ENCODE measurements at places on chromosomes 1 and 21. TPM values are rescaled to one million over a fixed set of nuclear protein-coding genes. Genes with fewer than 3 reads are reported as not detected.
A peak's percentile ranks its signal among the peaks of the same experiment; 100 is the strongest.

The ATAD3B gene
- total RNA-seq = 190 TPM

DNA sequence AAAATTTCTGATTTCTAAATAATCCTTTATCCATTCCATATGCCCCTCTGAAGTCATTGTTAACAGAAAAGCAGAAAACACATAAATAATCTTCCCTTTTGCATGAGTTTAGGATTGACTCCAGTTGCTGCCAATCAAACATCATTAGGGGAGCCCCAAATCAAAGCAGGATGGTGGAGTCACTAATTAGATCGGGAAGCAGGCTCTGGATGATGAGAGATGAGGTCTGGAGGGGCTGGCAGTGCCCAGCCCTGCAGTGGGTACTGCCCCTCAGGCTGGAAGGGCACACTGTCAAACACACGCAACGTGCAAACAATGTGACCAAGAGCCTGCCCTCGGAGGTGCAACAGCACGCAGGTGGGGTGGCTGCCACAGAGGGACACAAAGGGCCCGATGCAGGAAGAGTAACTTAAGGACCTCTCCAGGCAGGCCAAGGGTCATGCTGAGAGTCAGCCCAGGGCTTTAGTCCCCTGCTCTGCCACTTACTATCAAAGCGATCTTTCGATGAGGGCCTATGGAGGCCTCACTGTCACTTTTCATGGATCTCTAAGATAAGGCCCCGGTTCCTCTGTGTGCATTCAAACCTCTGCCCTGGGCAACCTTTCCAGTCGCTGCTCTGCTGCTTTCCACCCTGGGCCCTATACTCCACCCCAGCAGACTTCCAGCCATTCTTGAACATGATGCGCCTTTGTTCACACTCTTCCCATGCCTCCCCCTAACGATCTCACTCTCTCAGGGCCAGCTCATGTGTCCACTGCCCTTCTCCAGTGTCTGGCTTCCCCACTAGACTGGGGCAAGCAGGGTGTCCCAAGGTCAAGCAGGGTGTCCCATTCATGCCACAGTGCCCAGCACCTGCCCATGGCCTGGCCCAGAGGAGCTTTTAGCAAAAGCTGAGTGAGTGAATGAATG lies 98.9 kb downstream of the DMRTB1 start:
- DNase-seq = no peak
- H3K4me1 ChIP-seq = no peaks in the 10 kb centered on the region

- no peaks in the 10 kb centered on the region for H3K27me3 ChIP-seq
- H3K27ac ChIP-seq = no peak overlapping the region
- no peaks in the 10 kb centered on the region for H3K36me3 ChIP-seq
- H3K4me3 ChIP-seq = no peak overlapping the region
- no peak for DNase-seq
Measured at GRCh38 chr21:25939396-25939761, 204.6 kb downstream of the GABPA start.

DNA sequence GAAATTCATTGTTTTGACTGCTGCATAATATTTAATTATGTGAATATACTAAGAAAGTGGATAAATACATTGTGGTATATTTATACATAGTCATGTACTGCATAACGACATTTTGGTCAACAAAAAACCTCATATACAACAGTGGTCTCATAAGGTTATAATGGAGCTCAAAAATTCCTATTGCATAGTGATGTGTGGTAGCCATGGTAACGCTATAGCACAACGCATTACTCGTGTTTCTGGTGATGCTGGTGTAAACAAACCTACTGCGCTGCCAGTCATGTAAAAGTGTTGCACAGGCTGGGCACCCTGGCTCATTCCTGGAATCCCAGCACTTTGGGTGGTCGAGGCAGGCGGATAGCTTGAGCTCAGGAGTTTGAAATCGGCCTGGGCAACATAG lies 52.6 kb upstream of the NHLH2 start:
- H3K36me3 ChIP-seq = no peaks in the 10 kb centered on the region
- no peak overlapping the region for H3K27ac ChIP-seq
- H3K4me1 ChIP-seq = no peaks in the 10 kb centered on the region
- H3K4me3 ChIP-seq = no peak overlapping the region
- DNase-seq = no peak
- peaks cover 13% of the 10 kb centered on the region for H3K27me3 ChIP-seq

DNA sequence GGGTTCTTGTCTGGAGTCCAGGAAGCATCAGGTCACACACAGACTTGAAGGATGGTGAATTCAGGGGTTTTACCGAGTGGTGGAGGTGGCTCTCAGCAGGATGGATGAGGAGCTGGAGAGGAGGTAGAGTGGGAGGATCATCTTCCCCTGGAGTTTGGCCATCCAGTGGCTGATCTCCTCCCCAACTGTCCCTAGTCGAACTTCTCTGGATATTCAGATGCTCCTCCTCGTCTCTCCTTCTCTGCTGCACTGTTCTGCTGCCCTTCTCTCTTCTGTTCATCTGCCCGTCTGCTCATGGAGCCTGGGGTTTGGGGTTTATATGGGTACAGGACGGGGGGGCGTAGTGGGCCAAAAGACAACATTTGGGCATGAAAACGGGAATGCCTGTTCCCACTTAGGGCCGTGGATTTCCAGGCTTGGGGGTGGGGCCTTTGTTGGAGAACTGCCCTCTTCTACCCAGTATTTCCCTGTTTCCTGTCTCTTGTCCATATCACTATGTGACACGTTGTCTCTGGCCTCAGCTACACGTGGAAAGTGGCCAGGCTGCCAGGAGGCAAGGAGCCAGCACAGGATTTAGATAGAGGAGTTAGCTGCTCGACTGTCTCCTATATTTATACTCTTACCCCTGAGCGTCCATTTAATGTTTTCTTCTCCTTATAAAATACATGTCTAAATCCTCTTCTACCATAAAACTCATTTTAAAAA lies 76.7 kb downstream of the SIPA1L2 start:
- H3K27me3 ChIP-seq = no peaks in the 10 kb centered on the region
- H3K27ac ChIP-seq = no peak overlapping the region
- H3K36me3 ChIP-seq = no peaks in the 10 kb centered on the region
- H3K4me1 ChIP-seq = no peaks in the 10 kb centered on the region

- H3K4me3 ChIP-seq = no peak overlapping the region
- H3K27ac ChIP-seq = no peak overlapping the region
- peaks cover 14% of the 10 kb centered on the region for H3K4me1 ChIP-seq
- H3K36me3 ChIP-seq = peaks cover 77% of the 10 kb centered on the region
Measured at GRCh38 chr1:223765036-223765718, 52.8 kb downstream of the CAPN2 start.

GRCh38 chr21:22827422-22827821 lies 1829.2 kb downstream of the NCAM2 start:
- no peak for DNase-seq
- H3K4me3 ChIP-seq = no peak overlapping the region
- no peaks in the 10 kb centered on the region for H3K27me3 ChIP-seq

DNA sequence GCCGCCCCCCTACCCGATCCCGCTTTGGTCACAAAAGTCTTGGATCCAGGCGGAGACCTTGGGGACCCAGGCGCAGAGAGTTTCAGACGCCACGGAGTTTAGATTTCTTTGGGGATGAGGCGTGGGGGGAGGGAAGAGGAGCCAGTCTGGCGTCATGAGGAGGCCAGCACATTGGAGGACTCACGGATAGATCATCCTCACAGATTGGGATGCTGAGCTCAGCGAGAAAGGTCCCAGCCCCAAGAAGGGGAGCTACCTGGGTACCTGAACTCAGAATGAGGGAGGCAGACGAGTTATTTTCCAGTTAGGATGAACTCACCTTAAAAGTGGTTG lies 393 bp downstream of the ELAPOR1 start:
- peaks cover 28% of the 10 kb centered on the region for H3K27me3 ChIP-seq
- no peak overlapping the region for H3K27ac ChIP-seq
- no peaks in the 10 kb centered on the region for H3K36me3 ChIP-seq
- H3K4me3 ChIP-seq = peak overlapping the region; percentile 59
- DNase-seq = no peak

GRCh38 chr1:63723602-63724001 lies 50.2 kb upstream of the ROR1 start:
- peak overlapping the region; percentile 25 for H3K27ac ChIP-seq
- DNase-seq = peak; percentile 47
- no peaks in the 10 kb centered on the region for H3K27me3 ChIP-seq
- peaks cover 24% of the 10 kb centered on the region for H3K4me1 ChIP-seq

DNA sequence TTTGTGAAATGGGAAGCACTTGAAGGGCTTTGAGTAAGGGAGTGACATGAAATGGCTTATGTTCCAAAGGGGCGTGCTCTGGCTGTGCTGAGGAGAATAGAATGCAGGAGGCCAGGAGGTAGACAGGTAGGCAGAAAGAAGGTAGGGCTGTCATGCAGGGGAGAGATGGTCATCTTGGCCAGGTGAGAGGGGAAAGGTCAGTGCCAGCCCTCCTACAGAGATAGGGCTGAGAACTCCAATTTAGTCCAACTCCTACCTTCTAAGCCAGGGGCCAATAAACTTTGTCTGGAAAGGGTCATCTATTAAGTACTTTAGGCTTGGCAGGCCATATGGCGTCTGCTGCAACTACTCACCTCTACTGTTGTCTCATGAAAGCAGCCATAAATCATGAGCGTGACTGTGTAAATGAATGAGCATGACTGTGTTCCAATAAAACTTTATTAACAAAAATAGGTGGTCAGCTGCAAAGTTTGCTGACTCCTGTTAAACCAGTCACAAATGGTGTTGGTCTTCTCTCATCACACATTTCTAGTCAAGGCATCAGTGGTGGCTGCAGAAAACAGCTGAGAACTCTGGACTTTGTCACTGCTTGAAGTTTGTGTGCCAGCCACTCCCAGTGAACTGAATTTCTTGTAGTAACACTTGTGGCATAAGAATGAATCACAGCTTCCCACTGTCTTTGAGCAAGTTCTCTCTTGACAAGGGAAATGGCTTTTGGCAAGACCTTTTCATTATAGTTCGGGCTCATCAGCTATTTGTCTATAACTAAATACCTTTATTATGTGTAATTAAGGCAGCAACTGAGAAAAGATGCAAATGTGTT lies 32.0 kb upstream of the CD2 start:
- DNase-seq = peak; percentile 25
- H3K27ac ChIP-seq = no peak overlapping the region
- H3K4me3 ChIP-seq = no peak overlapping the region
- no peaks in the 10 kb centered on the region for H3K36me3 ChIP-seq

DNA sequence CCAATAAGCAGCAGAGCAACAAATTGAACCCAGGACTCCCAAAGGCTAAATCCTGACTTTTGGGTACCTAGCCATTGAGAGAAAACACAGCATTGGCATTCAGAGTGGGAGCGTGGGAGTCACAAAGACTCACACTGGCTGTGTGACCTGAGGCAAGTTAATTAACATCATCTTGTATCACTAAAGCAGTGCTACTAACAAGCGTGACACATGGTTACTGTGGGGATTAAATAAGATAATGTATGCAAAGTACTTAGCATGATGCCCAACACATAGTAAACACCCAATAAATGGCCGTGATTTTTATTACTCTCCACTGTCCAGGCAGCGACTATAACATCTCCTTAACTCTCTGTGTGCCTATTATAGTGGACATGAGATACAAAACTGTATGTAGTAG lies 73.3 kb downstream of the CD34 start:
- no peak overlapping the region for H3K4me3 ChIP-seq
- H3K4me1 ChIP-seq = no peaks in the 10 kb centered on the region
- peaks cover 9% of the 10 kb centered on the region for H3K36me3 ChIP-seq
- no peak overlapping the region for H3K27ac ChIP-seq
- H3K27me3 ChIP-seq = no peaks in the 10 kb centered on the region

DNA sequence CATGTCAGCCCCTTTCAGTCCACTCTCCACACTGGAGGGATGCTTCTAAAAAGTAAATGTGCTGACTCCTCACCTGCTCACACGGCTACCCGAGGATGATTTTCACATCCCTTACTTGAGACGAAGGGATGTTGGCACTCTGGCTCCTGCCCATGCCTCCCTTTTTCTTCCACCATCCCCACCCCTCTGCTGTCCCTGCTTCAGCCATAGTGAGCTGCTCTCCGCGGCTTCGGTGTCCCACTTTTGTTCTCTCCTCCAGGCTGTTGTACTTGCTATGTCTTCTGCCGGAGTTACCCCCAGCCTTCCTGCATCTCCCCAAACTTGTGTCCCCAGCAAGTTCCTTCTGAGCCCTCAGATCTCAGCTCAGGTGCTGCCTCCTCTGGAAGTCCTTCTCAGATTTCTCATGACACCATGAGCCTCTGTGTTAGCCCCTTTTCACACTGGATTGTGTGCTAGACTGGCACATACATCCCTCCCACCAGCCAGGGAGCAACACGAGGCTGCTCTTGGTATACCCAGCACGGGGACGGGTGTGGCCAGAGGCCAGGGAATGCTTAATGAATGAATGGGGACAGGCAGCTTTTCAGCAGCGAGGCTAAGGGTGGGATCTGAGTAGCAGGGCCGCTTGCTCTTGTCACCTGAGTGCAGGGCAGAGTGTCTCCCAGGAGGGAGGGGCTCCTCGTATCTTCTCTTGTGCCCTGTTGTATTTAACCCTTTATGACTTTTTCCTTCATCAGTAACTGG lies 1.3 kb downstream of the ACOT11 start:
- no peaks in the 10 kb centered on the region for H3K27me3 ChIP-seq
- no peak for DNase-seq
- no peak overlapping the region for H3K27ac ChIP-seq
- no peaks in the 10 kb centered on the region for H3K4me1 ChIP-seq
- no peaks in the 10 kb centered on the region for H3K36me3 ChIP-seq

GRCh38 chr1:155989242-155990004 lies 11.1 kb upstream of the ARHGEF2 start:
- H3K27me3 ChIP-seq = no peaks in the 10 kb centered on the region
- H3K36me3 ChIP-seq = no peaks in the 10 kb centered on the region
- no peak overlapping the region for H3K4me3 ChIP-seq
- no peaks in the 10 kb centered on the region for H3K4me1 ChIP-seq
- peak; percentile 88 for DNase-seq

DNA sequence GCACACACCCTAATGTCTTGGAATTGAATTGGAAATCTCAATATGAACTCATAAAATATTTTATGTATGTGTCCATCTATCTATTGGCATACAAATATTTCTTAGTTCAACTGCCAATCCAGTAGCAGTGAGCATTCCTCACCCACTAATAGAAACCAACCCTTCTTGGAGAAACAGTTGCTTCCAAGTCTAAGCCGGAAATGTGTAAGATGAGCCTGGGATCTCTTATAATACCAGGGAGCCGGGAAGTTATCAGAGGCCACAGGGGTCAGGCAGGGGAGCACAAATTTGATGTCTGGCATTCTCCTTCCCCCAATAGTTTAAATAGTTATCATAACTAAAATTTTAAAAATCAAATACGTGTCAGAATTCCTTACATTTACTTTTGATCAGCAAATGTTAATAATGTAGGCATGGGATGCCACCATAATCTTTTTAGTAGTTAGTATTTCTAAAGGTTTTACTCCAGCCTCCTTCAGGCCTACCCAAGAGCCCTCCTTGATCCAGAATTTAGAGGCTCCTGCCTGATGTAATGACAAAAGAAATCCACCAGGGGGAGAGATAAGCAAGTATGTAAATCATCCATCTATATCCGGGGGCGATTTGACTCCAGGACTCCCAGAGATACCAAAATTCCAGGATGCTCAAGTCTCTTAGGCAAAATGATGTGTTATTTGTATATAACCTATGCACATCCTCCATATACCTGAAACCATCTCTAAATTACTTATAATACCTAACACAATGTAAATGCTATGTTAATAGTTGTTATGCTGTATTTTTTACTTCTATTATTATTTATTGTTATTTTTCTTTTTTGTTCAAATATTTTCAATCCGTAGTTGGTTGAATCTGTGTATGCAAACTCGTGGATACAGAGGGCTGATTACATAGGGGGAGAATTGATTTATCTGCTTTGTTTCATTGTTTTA lies 218.7 kb upstream of the COA6 start:
- no peaks in the 10 kb centered on the region for H3K27me3 ChIP-seq
- no peak overlapping the region for H3K27ac ChIP-seq
- H3K4me1 ChIP-seq = no peaks in the 10 kb centered on the region

Measured in PC-3 (cell line).